ENCODE measurements at places on chromosomes 12 and 14.

DNA sequence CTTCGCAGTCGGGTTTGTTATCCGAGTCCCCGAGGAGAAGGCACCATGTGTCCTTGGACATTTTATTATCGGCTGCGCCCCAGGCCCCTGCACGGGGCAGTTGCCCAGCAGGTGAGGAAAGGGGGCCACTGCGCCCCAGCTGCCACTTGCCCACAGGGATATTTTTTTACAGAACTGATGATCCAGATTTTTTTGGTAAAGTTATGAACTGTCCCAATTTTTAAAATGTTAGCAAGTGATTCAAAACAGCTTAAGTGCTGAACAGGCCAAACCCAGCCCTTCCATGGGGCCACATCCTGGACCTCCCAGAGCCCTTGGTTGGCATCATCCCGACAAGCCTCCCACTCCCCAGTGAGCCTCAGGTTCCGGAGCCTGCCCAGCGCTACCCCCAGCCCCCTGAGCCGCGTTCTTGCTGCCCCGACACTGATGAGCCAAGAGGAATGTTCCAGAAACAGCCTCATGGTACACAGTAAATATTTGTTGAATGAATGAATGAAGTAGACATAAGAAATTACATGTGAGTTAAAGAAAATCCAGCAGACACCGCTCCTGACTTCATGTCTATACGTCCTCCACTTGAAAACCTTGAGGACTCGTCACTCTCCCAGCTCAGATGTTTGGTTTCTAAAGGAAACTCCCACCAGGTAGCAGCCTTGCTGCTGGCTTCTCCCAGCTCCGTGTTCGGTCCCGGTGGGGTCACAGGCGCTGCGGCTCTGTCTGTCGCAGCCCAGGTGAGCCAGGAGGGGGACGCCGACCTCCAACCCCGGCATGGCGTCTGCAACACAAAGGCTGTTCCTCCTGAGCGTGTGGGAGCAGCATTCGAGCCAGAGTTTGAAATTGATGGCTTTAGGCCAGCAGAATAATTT, 88.5 kb downstream of the ADGRD1 start:
- no peak for DNase-seq

DNA sequence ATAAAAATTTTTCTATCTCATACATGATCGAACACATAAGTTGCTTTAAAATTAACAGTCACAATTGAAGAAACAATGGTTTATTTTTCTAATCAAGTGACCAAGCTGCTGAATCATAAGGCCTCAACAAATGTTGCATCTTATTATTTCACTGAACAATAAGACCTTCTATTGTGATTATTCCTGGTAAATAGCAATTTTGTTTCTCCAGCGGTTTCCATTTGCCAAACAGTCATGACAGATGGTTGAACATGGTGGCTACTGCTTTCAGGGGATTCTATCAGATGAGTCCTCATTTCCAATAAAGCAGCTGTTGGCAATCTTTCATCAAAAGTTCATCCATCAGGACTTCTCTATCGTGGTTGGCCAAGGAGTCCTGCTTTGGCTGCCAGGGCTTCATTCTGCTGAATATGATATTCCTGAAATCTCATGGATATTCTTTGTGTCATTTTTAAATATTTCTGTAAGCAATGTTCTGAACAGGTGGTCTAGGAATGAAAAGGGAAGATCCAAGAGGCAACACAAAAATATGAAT, 13.0 kb downstream of the TOMM20L start:
- no peak for DNase-seq

- no peak for DNase-seq
Measured at GRCh38 chr14:97021571-97022168, 224.5 kb downstream of the VRK1 start.

DNA sequence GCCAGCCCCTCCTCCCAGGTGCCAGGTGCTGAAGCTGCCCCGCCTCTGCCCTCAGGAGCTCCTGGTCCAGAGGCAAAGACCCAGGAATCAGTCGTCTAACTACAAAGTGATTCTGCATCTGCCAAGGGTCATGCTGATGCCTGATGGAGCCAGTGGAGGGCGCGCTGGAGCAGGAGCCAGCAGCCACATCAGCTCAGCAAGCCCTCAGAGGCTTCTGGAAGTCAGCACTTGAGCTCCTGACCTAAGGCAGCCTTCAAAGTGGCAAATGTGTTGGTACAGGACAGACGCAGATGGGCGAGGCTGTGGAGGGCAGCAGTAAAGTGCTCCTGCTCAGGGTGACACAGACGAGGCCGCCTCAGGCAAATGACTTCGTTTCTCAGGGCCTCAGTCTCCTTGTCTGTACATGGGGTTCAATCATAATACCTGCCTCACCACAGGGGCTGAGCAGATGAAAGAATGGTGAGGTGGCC, 10.9 kb downstream of the C12orf43 start:
- no peak for DNase-seq

- DNase-seq = no peak
Measured at GRCh38 chr12:95739561-95740313, 50.8 kb downstream of the NTN4 start.

GRCh38 chr12:53231921-53232645, at the start of gene RARG:
Gene RARG (minus strand): TSS chr12:53232209. CDS start chr12:53227545, 4,664 bp downstream.
- no peak for DNase-seq

DNA sequence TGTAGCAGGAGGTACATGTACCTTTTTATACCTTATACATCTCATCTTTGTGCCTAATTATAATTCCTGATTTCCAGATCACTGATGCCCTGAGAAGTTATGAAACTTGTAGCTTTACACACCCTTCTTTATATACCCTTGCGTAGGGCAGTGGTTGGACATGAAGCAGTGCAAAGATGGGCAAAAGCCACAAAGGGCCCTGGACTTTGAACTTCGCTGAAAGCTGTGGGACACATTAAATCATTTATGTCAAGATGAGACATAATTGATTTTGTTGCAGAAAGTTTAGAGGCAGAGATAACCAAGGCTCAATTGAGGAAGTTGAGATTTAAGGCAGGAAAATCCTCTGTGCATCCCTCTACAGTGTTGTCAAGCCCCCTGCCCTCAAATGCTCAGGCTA, 170.0 kb downstream of the SLC2A13 start:
- no peak for DNase-seq

Measured in left renal cortex interstitium (tissue), 4 donors.